ENCODE measurements at places on chromosomes 5 and 9. TPM values are rescaled to one million over a fixed set of nuclear protein-coding genes. Genes with fewer than 3 reads are reported as not detected.

DNA sequence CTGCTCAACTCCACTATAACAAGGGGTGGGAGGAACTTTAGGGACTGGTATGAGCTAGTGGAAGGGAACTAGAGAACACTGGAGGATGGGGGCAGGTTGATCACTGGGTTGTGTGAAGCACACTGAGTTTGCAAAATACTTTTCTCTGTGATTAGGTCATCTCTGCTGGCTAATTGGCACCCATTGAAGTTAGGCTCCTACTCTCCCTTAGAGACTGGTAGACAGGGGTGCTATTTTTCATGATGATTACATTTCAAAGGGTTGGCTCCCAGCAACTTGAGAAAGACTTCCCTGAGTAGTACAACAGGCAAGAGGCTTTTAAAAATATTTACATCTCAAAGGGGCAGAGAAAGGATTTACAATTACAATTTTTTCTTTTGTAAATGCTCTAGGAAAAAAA lies 50.4 kb upstream of the MTAP start:
- H3K27ac ChIP-seq: no peak overlapping the region
- H3K36me3 ChIP-seq: no peaks in the 10 kb centered on the region
- H3K4me3 ChIP-seq: no peak overlapping the region
- peaks cover 23% of the 10 kb centered on the region for H3K27me3 ChIP-seq

- H3K27ac ChIP-seq: no peak overlapping the region
- H3K36me3 ChIP-seq: no peaks in the 10 kb centered on the region
- H3K27me3 ChIP-seq: no peaks in the 10 kb centered on the region
- DNase-seq: no peak
These were observed 164.1 kb upstream of the SEMA6A start for GRCh38 chr5:116738615-116739261.

GRCh38 chr5:8114597-8115266 lies 245.8 kb downstream of the MTRR start:
- H3K4me1 ChIP-seq: no peaks in the 10 kb centered on the region
- no peaks in the 10 kb centered on the region for H3K36me3 ChIP-seq
- H3K27me3 ChIP-seq: no peaks in the 10 kb centered on the region
- no peak for DNase-seq
- no peak overlapping the region for H3K27ac ChIP-seq

DNA sequence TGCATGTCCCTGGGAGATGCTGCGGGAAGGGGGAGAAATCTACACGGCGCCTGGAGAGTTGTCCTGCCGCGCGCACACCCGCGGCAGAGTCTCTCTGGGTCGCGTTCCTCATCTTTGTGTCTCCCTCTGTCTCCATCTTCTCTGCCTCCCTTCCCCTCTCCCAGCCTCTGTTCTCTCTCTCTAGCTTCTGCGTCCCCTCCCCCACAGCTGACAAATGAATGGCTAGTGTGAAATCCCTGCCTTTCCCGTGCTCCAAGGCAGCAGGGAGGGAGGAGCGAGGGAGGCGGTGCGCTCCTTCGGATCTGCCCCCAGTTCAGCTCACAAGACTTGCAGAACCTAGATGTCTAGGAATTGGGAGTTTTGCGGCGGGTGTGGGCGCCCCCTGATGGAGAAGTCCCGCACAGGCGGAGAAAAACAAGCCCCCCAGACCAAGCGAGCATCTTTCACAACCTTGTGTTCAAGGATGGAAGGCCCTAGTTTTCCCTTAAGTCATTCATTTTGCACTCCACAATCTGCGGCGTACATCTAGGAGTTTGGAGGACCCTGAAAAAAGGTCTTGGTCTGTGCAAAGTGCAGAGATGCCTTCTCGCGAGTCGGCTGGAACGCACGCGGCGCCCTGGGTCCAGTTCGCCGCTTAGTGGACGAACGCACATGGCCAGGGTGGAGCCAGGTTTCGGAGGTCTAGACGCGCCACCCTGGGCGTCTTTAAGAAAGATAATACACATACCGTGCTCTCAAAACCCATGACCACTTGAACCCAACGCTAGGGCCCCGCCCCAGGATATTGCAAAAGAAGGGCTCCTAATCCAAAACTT lies 2.0 kb downstream of the VCAN start:
- no peaks in the 10 kb centered on the region for H3K36me3 ChIP-seq
- peak overlapping the region; percentile 83 for H3K27ac ChIP-seq
- peaks cover 81% of the 10 kb centered on the region for H3K27me3 ChIP-seq

- H3K4me3 ChIP-seq: no peak overlapping the region
- H3K36me3 ChIP-seq: no peaks in the 10 kb centered on the region
- H3K27ac ChIP-seq: peak overlapping the region; percentile 65
- DNase-seq: no peak
- H3K27me3 ChIP-seq: peaks cover 25% of the 10 kb centered on the region
These were observed 3.3 kb downstream of the OLFML2A start for GRCh38 chr9:124780060-124780756.

GRCh38 chr9:35306283-35306682 lies 144.5 kb downstream of the UNC13B start:
- H3K27ac ChIP-seq: no peak overlapping the region
- no peak for DNase-seq
- no peaks in the 10 kb centered on the region for H3K36me3 ChIP-seq

DNA sequence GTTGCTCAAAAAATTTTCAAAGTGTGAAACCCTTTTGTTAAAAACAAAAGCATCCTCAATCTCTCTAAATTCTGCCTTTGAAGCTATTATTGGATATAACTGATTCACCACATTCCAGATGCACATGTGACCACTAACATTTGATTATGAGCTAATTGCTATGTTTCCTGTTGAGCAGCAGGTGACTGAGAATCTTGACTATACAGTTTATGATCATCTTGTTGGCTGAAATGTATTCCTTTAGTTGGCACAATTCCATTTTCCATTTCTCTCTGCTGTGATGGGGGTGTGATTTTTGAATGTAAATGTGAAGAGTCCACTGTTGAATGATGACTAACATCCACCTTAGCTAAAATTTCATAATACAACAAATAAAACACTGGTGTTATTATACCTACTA lies 10.7 kb downstream of the LYSMD3 start:
- no peak overlapping the region for H3K4me3 ChIP-seq
- H3K27ac ChIP-seq: no peak overlapping the region
- H3K27me3 ChIP-seq: no peaks in the 10 kb centered on the region
- peaks cover 88% of the 10 kb centered on the region for H3K36me3 ChIP-seq

- DNase-seq: no peak
- peaks cover 13% of the 10 kb centered on the region for H3K36me3 ChIP-seq
- H3K4me1 ChIP-seq: peaks cover 39% of the 10 kb centered on the region
- H3K27ac ChIP-seq: peak overlapping the region; percentile 98
- H3K4me3 ChIP-seq: peak overlapping the region; percentile 95
These were observed 960 bp downstream of the CANX start for GRCh38 chr5:179699616-179700237.

Gene PELO
- total RNA-seq: 28.1 TPM

Gene SLC38A9
- total RNA-seq: 8.5 TPM
